Suprapubic skin (tissue), 4 donors: ENCODE measurements at places on chromosomes 7 and 10. TPM values are rescaled to one million over a fixed set of nuclear protein-coding genes. Genes with fewer than 3 reads are reported as not detected.

CARD11 gene
- total RNA-seq: 0.38 TPM

SMO gene
- 34.5 TPM for total RNA-seq

ZNF117 gene
- total RNA-seq: 5.3 TPM

TMEM184A gene
- 234 TPM for total RNA-seq
